CD4-positive, alpha-beta T cell treated with Interleukin-10 for 1 hour (primary cell): ENCODE measurements at places on chromosomes 13 and 19.

DNA sequence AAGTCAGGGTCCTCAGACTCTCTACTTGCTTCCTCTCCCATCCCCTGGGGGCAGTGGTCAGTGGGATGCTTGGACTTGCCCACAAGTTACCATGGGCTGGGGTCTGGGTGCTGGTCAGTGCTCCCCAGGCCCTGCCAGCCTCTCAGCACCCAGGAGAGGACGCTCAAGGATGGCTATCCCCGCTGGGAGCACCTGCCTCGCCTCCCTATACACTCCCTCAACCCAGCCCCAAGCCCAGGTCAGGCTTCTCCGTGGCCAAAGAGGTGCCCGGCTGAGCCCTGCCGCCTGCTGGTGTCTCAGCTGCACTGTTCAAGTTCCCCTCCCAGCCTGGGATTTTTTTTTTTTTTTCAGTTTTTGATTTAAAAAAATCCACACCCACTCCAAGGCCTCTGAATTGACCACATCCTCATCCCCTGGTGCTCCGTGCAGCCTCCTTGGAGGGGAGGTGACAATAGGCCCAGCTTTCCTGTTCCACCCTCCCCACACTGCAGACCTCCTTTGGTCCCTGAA lies 10.8 kb downstream of the F2RL3 start:
- peak; percentile 35 for DNase-seq

DNA sequence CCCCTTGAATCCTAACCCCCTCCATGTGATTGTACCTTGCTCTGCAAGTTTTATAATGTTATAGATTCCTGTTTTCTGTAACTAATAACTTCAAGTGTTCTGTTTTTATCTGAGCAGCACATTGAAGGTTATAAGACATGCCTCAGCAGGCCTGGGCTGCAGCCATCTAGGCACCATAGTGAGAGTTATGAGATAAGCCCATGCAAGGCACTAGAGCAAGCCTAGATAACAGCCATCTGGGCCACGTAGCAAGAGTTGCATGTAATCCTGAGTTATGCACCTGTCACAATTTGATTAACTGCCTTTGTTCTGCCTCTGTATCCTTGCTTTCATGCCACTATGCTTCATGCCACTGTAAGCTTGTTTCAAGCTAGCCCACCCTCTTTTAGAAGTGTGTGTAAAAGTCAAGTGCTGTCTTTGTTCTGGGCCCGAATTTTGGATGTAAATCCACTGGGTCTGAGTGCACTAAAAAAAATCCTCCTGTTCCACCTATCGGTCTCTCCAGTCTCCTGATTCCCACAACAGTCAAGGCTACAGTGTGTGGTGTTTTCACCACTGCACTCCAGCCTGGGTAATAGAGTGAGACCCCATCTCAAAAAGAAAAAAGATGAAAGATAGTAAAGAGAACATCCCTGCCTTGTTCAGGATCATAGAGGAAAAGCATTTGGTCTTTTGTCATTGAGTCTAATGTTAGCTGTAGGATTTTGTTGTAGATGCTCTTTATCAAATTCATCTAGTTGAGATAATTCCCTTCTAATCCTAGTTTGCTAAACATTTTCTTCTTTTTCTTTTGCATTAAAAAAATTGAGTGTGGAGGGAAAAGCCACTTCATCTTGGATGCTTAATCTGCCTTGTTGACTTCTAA lies 16.0 kb upstream of the KBTBD6 start:
- DNase-seq: peak; percentile 7

DNA sequence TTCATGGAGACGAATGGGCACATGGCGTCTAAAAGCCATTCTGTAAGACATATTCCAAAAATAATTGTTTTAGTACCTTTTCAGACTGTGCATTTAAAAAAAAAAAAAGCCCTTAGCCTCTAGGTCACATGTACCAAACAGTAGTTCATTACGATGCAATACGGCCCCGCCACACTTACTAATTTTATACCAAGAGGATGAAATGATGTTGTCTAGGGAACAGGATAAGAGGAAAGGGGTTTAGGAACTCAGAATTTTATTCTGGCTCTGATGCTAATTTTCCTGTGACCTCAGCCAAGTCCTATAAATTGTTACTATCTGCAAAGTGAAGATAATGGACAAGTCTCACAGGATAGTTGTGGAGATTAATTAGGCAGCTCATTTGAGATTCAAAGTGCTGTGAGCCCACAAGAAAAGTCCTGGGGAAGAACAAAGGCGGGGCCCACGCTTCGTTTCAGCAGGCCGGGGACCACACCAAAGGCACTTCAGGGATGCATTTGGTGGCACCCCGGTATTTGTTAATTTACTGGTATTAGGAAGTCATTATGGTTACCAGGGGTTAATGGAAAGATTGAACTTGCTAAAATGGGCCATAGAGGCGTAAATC lies 511.1 kb downstream of the IRS2 start:
- DNase-seq: no peak

DNA sequence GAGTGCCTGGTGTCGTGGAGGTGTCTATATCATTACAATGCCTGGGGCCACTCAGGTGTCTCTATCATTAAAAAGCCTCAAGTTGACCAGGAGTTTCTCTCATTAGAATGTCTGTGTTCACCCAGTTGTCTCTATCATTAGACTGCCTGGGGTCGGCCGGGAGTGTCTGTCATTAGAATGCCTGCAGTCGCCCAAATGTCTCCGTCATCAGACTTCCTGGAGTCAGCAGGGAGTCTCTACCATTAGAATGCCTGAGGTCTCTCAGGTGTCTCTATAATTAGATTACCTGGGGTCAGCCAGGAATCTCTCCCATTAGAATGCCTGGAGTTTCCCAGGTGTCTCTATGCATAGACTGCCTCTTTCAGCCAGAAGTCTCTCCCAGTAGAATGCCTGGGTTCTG lies 1477.6 kb downstream of the UQCRFS1 start:
- DNase-seq: no peak

DNA sequence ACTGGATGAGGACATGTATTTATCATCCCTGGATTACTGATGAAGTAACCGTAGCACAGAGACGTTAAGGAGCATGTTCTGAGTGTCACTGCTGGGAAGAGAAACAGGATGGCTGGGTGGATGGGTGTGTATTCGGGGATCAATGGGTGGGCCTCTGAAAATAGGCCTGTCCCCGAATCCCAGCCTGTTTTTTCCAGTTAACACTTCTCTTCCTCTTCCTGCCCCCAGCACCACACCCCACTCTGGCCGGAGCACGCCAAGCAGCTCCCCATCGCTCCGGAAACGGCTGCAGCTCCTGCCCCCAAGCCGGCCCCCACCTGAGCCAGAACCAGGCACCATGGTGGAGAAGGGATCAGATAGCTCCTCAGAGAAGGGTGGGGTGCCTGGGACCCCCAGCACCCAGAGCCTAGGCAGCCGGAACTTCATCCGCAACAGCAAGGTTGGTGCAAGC lies 8.8 kb downstream of the GRAMD1A start:
- DNase-seq: no peak

GRCh38 chr19:29667387-29667783 lies 2.1 kb downstream of the PLEKHF1 start:
- DNase-seq: no peak

DNA sequence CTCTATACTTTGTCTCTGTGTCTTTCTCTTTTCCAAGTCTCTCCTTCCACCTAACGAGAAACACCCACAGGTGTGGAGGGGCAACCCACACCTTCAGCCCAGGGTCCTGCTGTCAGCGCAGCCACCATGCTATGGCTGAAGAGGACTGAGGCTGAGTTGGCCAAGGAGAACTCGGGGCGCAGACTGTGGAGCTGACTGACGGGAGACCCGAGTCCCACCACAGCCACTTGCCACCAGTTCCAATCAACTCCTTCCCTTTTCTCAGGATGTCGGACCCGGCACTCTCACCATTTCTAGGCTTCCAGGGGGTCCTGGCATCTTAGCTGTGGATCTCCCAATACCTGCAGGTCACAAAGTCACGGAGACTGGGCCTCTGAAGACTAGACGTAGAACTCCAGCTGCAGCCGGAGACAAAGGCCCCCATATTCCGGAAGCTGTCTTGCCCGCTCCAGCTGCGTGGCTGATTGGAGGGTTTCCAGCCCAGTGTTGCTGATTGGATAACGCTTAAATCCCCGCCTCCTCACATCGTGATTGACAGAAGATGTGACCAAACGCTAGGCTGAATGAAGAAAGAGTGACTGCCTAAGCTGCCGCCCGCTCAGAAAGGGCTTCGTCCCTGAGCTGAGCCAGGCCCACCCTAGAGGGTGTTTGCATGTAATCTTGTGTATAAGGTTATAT lies 63.6 kb downstream of the ZNF429 start:
- peak; percentile 97 for DNase-seq

GRCh38 chr13:32086791-32087441 lies 55.3 kb downstream of the FRY start:
- DNase-seq: no peak

DNA sequence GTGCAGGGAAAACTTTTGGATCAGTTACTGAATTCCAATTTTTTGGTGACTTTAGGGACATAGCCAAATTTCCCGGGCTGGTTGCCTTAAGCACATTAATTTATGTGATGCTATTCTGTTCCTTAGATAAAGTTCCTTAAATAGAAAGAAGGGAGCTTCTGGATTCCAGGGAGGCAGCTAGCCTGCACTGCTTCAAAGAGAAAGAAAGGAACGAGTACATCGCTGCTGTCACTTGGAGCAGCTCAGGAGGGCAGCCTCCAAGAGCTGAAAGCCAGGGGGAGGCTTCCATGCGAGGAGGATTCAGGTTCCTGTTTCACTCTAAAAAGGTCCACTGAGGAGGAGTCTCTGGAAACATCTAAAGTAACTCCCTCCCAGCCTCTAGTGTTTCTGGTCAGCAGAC lies 55.7 kb downstream of the FAM124A start:
- no peak for DNase-seq

DNA sequence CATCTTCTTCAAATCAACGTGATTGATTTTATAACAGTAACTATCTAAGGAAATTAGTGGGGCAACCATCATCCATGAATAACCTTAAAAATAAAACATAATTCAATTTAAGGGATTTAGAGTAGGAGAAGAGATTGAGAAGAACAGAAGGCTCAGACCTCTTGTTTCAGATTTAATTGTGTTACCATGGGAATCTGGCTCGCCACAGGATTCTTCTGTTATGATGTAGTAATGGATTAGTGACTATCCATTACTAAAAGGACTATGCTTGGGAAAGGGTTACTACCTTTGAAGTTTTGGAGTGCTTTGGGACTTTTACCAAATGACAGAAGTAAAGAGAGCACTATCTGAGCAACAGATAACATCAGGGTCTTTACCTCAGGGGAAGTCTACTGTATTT lies 13.2 kb downstream of the FREM2 start:
- DNase-seq: no peak

DNA sequence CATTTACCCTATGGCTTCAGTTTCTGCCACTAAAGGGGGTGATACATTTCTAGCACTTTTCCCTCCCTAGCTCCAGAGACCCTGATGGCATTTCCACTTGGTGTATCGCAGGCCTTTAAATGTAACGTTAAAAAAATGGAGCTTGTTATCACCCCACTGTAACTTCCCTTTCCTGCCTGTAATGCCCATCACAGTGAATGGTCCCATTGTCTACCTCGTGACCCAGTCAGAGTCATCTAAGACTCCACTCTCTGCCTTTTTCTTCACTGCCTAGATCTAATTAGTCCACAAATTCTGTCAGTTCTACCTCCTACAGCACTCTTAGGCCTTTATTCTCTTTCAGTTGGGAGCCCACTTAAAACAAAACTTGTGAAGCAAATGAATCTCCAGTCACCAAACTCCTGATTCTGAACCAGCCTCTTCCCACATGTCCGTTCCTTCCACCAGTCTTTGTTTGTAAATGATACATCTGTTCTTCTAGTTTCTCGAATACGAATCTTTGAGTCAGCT lies 64.8 kb downstream of the NHLRC3 start:
- no peak for DNase-seq
